ENCODE measurements at places on chromosomes 7 and 10. TPM values are rescaled to one million over a fixed set of nuclear protein-coding genes. Genes with fewer than 3 reads are reported as not detected.

Gene MOGAT3
- total RNA-seq = not detected

Gene IFIT1B
- total RNA-seq = not detected

Gene ANKIB1
- 39.8 TPM for total RNA-seq

Gene ADGRA1
- 0.66 TPM for total RNA-seq

Gene GPR37
- 8.5 TPM for total RNA-seq

Gene PAX2
- not detected for total RNA-seq

Gene TDRD1
- total RNA-seq = 1.7 TPM

Gene GOLGA7B
- total RNA-seq = 0.14 TPM

Gene KEL
- 3.6 TPM for total RNA-seq

GRCh38 chr10:4816966-4817365 is 9.0 kb upstream of the AKR1E2 start:
- DNase-seq = no peak

DNA sequence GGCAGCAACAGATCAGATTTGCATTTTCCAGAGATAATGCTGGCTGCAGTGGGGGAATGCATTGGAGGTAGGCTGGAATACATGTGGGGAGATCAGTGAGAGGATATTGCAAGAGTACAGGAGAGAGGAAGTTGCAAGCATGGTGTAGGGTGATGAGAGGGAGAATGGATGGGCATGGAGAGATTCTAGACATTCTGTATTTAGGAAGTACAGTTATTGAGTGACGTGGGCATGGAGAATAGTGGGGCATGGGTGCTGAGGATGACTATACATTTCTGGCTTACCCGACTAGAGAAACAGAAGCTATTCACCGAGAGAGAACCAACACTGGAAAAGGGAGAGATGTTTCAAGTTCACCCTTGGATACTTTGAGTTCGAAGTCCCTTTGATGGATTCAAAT is 116.9 kb upstream of the SVIL start:
- DNase-seq = no peak

DNA sequence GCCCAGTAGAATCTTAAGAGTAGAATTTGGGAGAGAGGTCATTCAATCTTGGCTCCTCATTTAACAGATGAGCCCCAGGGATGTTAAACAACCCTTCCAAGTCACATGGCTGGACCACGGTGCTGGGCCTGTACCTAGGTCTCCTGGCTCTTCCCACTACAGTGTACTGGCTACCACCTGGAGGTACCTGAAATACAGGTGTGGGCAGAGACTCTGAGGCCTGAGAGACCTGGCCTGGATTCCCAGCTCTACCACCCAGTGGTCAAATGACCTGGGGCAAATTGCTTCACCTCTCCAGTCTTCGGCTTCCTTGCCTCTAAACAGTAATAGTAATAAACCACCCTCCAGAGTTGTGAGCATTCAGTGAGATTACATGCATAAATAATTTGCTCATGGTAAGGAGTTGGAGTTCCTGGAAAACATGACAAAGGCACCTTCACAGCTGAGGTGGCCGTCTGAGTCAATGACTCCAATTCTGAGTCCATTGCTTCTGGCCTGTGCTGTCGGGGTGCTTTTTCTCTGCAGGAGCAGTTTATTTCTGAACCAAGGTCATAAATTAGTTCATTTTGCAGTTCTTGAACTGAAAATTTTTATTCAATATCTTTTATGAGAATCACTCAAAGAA is 2.7 kb downstream of the GOT1 start:
- DNase-seq = no peak

- DNase-seq = peak; percentile 78
These were observed 466.6 kb downstream of the XPNPEP1 start for GRCh38 chr10:109456566-109457301.

GRCh38 chr7:44431091-44431608 is 59.3 kb downstream of the NUDCD3 start:
- peak; percentile 69 for DNase-seq

- DNase-seq = no peak
These were observed 27.7 kb downstream of the RCC1L start for GRCh38 chr7:75045881-75046280.

DNA sequence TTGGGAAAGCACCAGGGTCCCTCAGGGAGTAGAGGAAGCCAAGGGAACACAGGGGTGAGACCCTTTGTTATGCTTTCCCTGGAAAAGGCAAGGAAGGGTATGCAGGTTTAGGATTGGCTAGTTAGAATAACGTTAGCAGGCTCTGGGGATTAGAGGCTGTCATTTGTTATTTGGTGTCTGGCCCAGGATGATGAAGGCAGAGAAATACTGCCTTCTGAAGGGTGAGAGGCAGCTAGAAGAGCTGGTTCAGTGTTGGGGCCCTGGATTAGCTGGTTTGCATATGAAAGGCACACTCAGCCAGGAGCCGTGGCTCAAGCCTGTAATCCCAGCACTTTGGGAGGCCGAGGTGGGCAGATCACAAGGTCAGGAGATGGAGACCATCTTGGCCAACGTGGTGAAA is 3.0 kb upstream of the PILRA start:
- peak; percentile 69 for DNase-seq

DNA sequence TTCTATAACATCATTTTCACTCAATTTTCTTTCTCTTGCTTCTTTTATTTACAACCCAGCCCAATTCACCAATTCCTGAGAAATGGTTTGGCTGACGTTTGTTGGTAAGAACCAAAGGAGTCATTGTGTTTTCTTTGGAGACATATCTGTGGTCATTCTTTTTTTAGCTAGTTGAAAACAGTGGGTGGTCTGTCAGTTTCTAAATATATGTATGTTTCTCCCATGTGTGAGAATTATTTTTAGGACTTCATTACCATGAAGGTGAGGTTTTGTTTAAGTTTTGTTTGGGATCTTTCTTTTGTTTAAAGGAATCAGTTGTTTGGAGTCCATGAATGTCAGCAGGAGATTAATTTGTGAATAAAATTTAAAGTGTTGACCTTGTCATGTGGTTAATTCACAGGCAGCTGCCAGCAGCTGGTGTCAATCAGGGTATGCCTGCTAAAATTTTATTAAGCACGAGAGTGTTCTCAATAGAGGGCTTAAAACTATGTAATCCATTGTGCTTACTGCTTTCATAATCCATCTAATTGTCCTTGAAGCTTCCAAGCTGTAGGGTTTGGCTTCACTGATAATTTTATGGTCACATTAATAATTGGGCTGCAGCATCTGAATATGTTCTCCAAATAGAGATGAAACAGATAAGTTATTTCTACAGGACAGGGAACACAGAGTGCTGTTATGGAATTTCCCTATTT is 38.7 kb downstream of the INSYN2A start:
- DNase-seq = no peak

- no peak for DNase-seq
These were observed 86.4 kb downstream of the NKX6-2 start for GRCh38 chr10:132699411-132700155.

DNA sequence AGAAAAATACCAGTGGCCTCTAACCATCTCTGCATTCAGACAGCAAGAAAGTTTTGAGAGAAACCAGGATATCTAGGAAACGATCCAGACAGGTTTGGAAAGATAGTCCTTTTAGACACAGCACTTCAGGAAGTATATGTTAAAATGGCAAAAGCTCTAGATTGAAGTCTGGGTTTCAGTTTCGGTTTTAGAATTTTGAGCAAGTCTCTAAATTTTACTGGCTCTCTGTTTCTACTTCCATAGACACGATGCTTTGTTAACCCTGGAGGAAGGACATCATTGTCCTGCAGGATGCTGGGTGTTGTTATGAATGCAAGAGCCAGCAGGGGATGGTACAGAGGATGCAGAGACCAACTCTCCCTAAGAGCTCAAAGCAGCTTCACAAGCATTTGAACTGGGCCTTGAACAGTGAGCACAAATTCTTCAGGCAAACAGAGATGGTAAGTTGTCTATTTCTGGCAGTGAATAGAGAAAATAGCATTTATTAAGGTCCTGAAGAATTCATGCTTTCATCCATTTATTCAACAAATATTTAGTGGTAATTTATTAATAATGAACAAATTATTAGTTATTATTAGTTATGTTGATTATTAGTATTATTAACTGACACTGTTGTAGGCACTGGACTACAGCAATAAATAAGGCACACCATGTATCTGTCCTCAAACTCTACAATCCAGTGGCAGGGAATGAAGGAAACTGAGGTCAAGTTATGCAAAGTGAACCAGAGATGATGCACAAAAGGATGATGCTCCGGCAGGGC is 152.7 kb upstream of the NRP1 start:
- no peak for DNase-seq

- DNase-seq = peak; percentile 99
These were observed 104.4 kb upstream of the ZNF92 start for GRCh38 chr7:65269150-65269856.

DNA sequence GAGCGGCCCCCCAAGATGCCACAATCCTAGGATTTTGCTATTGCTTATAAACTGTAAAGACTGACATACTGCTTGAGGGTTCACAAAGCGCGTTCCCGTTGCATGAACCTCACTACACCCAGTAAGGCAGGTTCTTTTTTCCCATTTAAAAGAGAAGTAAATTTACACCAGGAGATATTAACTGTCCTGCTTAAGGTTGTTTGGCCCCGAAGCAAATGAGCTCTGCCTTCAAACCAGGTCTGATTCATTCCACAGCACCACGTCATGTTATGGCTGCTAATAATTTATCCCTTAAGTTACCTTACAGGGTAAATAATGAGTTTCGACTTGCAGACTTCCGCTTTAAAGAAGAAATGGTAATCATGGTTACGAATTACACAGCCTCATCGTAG is 559 bp upstream of the FKBP14 start:
- DNase-seq = no peak

- DNase-seq = peak; percentile 37
These were observed 115.3 kb downstream of the KCNMA1 start for GRCh38 chr10:77522268-77522809.

GRCh38 chr7:27430105-27430504 is 187.5 kb downstream of the EVX1 start:
- DNase-seq = no peak

GRCh38 chr7:128350708-128351295 is 7.1 kb upstream of the RBM28 start:
- no peak for DNase-seq

DNA sequence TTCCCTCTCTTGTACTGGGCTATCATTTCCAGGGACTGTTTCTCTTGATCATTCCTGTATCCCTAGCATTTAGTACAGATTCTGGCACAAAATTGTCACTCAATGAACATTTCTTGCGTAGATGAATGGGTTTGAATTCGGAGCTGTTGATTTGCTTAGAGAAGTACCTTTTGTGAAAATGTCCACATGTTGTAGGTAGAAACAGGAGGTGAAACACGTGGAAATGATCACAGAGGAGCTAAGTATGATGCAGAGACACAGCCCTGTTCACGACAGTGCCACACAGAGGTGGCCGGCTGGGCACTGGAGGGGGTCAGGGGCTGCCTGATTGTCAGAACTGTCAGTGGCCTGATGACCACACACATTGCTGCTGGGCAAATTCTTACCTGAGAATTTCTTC is 196.1 kb upstream of the PRKCQ start:
- DNase-seq = no peak

DNA sequence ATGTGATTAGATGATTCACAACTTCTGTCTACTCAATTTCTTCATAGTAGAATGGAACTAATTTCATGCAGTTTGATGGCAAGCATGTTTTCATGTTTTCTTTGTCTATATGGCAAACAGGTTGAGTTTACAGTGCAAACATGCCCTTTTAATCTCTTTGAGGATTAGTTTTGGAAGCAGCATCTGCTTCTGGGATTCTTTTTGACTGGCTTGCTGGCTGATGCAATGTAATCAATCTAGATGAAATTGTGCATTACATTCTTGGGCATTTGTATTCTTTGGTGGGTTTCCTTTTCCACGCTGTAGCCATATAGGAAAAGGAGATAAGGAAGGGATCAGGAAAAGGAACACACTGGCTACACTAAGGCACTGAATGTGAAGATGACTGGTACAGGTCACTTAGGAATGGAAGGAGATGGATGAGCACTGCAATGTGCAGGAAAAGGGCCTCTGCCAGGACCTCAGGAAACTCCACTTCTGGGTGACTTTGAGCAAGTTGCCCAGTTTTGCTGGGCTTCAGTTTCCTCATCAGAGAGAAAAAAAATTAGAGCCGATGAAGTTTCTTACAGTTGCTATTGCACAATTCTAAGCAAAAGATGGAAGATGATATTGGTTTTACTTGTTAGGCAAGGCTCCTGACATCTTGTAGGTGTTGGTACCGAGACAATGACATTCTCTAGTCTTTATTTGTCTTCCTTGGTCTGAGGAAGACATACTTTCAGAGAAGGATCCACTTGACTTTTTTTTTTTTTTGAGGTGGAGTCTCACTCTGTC is 269.1 kb downstream of the SUGCT start:
- DNase-seq = no peak

DNA sequence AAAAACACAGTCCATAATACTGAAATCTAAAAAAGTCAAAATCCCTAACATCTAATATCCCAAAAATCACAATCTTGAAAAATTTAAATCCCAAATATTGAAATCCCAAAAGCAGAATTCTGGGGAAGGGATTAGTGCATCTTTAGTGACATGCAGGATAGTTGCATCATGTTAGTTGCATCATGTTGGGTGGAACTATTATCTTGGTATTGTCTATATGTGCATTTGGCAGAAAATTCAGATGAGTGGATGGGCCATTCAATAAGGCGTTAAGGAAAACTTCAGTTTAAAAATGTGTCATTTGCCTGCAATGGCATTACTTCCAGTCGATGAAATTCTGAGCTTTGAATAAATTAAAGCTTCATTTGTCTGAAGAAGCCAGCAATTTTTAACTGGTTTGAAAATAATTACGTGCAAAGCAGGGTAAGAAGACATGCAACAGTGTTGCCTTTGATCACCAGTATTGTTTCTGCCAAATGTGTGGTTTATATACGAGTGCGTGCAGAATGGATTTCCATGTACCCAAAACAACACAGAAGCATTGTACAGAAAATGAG is 221.4 kb upstream of the NFE2L3 start:
- no peak for DNase-seq

- DNase-seq = no peak
These were observed 1073.0 kb downstream of the XPNPEP1 start for GRCh38 chr10:108850138-108850854.
